ENCODE measurements at places on chromosomes 5 and 9. TPM values are rescaled to one million over a fixed set of nuclear protein-coding genes. Genes with fewer than 3 reads are reported as not detected.

DNA sequence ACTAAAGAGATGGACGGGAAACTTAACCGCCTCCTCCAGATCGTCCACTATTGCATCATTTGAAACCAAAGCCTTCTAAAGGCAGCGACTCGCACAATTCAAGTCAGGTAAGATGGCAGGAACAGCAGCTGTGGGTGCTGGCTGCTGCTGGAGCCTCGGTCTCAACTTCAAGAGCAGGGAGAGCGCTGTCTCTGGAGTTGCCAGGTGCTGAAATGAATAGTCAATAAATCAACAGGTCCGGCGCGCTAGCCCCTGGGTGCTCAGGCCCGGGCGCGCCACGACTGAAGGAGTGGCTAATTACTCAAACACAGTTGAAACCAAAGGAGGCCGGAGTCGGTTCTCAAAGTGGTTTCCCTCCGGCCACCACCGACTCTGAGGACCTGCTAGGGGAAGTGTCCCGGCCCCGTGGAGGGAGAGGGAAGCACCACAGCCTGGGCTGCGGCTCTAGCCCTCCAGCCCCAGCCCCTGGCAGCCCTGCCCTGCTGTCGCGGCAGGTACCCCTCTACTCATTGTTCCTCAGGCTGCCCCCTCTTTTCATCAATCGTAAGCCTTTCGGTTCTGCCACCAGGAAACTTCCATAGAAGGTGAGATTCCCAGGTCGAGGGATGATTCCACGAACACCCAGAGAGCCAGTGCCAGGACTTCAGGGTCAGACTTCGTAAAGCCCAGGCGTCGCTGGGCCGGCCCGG, 804 bp downstream of the TTC39B start:
- DNase-seq: peak; percentile 45

DNA sequence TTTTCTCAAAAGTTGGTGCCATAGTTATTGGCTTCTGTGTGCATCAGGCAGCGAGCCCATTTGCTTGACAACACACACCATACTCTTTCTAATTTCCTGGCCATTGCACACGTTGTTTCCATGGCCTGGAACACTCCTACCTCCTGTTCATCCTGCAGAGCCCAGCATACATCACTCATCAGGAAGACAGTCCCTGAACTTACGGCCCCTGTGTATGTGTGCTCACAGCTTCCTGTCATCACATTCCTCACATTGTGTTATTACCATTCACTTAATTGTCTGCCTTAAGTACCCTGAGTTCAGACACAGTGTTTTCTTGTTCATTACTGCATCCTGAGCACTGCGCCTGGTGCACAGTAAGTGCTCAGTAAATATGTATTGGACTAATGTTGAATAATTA, 355.9 kb downstream of the PRELID2 start:
- DNase-seq: no peak

DNA sequence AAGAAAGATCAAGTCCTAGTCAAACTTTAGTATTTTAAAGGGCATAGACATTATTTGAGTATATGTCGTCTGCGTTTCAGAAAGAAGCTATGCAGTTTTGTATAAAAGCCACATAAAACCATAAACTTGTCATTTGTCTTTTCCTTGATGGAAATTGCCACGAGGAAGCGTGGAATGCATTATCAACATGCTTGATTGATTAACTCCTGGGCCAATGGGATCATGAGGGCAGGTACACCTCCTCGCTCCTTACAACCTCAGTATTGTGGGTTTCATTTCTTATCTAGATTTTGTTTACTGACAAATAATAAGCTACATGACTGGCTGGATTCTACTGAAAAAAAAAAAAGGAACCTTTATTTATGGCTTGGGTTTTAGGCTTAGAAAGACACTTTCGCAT, 122.5 kb upstream of the RFX3 start:
- no peak for DNase-seq

GRCh38 chr5:12141496-12141895, 237.2 kb upstream of the CTNND2 start:
- no peak for DNase-seq

DNA sequence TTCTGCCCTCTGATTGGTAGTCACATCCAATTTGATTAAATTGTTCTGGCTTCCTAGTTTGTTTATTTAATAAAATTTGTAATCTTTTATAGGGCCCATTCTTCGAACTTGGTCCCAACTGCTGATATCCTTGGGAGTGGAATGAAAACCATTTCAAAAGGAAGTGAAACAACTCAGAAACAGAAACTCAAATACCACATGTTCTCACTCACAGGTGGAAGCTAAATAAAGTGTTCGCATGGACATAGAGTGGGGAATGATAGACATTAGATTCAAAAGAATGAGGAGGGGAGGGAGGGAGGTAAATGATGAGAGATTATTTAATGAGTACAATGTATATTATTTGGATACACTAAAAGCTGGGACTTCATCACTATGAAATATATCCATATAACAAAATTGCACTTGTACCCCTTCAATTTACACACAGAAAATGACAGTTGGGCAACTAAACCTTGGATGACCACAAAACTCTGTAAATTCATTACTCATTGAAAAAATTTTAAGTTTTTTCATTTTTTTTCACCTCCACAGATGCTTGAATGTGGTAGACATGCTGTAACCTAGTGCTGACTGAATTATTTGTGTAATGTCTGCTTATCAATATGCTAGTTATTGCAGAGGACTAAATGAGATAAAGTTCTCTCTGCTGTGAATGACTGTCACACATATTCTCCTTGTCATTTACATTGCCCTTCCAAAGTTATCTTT, 16.0 kb downstream of the ATP10B start:
- no peak for DNase-seq

The C7 gene
- total RNA-seq: 105 TPM

The PDZD2 gene
- 58.2 TPM for total RNA-seq

Data from heart right ventricle (tissue), 16 donors.